Thoracic aorta (tissue), 2 donors: ENCODE measurements at places on chromosomes 16 and 17. TPM values are rescaled to one million over a fixed set of nuclear protein-coding genes. Genes with fewer than 3 reads are reported as not detected.
A peak's percentile ranks its signal among the peaks of the same experiment; 100 is the strongest.

GRCh38 chr16:26175944-26176343, 484.2 kb downstream of the HS3ST4 start:
- no peak for DNase-seq

GRCh38 chr16:48001324-48001895, 154.4 kb downstream of the ABCC12 start:
- DNase-seq = no peak

DNA sequence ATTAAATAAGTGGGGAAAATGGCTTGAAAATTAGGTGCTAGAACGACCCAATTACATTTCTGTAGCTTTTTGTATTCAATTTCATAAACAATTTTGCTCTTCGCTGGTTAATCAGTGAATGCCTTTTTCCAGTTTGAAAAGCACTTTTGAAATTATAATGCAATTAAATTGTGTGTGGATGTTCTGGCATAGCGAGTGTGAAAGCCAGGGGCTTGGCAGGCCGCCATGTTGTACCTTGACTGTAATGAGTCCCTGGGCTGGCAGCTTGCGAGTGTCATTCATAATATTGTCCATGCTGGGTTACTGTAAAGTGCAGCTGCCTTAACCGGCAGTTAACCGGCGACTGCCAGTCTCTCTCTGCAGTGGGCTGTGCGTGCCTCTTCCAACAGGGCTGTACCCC, 177.8 kb downstream of the CCDC182 start:
- DNase-seq = no peak

DNA sequence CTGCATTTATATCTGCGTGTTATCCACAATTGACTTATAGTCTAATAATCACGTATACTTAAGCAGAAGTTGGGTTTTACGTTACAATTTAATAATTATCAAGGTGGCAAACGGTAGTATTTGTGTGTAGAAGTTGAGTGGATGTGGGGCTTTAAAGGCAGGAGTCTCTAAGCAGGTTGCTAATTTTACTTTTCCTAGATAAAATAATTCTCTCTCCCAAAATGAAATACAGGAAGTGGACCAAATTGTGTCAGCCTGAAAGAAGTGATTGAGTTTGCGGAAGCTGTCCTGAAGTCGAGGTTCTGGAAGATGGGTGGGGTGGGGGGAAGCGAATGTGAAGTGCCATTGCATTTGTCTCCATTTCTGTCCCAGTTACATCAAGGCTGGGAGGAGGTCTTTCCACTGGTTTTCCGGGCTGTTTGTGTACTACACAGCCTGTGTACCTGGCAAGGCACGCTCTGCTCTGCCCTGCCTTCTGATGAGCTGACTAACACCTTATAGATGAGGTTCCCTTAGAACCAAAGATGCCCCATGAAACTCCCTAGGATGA, 385.1 kb downstream of the WWOX start:
- DNase-seq = no peak

GRCh38 chr16:58464047-58464915, 35.7 kb upstream of the NDRG4 start:
- DNase-seq = no peak

DNA sequence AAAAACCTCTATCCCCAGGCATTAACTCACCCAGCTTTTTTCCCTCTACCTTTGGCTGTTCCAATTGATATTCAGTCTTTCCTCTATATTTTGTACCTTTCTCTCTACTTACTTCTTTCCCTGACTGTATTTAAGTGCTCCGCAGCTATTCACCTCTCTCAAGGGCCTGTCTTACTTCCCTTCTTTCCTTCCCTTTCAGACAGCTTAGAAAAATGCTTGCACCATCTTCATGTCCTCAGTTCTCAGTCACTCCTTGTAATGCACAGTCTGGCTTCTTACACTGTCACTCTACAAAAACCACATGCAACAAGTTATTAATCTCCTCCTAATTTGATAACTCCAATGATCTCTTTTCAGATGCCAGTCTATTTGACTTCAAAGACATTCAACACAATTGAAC, 163.4 kb downstream of the PHKB start:
- DNase-seq = no peak

DNA sequence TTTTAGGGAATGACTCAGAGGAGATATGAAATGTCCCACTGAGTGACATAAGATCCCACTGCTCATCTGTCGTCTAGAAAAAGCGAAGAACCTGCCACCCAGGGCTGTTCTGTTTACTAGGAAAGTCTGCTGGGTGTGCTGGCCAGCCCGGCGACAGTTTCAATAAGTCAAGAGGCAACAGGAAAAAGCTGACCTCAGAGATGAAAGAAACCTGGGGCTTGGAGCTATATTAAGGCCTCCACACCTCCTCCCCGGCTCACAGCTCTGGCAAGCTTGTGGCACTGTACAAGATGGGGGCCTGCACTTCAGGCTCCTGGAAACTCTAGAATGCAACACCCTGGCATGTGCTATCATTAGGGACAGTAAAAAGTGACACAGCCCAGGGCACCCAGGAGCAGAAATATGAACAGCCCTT, 10.6 kb downstream of the ZFHX3 start:
- no peak for DNase-seq

- no peak for DNase-seq
These were observed 27.8 kb downstream of the CCL4 start for GRCh38 chr17:36131421-36131820.

- DNase-seq = no peak
These were observed 9.4 kb upstream of the MYLK3 start for GRCh38 chr16:46757339-46758050.

DNA sequence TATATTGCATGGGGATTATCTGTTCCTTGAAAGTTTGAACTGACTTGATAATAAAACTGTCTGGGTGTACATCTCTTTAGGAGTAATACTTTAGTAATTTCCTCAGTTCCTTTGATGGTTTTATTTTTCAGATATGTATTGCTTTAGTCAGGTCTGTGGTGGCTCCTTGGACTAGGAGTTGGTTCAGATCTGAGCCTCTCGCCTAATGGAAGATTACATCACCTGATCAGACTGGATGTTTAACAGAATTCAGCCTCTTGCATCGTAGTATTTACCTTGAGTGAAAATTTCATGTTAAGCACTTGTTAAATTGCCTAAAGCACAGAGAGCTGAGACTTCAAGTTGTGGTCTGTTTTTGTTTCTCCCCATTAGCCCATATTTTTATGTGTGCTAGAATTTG, 267.3 kb downstream of the MAP2K4 start:
- no peak for DNase-seq

DNA sequence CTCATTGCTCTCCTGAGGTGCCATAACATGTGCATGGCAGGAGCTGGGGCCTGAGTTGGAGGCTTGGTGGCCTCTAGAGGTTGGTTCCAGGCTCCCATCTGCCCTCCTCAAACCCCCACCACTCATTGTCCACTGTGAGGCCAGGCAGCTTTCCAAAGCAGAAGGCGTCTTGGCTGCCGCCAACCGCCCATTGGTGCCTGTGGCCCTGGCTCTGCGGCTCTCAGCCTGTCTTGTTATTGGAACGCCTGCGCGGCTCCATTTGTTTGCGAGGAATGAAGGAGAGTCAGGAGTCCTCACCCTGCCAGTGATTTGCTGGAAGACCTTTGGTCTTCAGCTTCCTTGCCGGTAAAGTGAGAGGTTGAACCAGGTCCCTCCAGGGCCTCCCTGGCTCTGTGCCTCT, 43.6 kb downstream of the OR1D5 start:
- DNase-seq = no peak

DNA sequence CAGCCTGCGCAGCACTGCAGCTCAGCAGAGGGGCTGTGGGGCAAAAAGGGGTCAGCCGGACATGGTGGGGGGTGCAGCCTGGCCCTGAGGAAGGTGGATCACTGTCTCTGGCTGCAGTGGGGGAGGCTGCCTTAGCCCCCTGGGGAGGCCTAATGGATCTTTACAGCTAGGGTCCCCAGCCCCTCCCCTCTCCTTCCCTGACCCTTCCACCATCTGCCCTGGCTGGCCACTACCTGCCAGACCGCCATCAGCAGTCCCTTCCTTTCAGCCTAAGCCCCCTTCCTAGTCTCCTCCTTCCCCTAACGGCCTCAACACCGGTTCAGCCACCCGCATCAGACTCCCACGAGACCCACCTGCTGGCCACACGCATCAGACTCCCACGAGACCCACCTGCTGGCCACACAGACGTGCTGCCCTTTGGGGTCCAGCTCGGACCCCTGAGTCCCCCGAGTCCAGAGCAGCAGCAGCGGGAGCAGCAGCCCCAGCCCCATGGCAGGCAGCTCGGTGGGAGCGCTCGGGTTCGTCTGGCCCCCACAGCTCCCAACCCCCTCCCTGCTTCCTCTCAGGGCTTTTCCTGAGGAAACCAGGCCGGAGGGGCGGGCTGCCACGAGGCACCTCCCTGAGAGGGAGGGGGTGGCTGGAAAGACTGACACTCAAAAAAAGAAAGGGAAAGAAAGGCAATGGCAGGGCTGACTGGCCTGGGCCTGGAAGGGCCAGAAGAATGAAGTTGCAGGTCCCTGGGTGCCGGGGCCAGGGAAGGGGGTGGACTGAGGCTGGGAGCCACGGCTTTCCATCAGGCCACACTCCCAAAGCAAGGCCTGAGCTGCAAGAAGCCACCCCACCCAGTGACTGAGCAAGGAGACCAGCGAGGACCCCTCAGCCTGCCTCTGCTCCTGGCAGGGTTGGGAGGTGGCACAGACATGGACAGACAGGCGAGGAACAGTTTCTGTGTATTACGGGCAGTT, at the start of gene SCARF1:
Gene SCARF1, minus strand, starts transcription at position 526 of the 965 bp plus-strand sequence. Its CDS starts 35 bp downstream, at position 491.
- DNase-seq = no peak

GRCh38 chr16:15961571-15962090, 12.2 kb downstream of the ABCC1 start:
- DNase-seq = no peak

DNA sequence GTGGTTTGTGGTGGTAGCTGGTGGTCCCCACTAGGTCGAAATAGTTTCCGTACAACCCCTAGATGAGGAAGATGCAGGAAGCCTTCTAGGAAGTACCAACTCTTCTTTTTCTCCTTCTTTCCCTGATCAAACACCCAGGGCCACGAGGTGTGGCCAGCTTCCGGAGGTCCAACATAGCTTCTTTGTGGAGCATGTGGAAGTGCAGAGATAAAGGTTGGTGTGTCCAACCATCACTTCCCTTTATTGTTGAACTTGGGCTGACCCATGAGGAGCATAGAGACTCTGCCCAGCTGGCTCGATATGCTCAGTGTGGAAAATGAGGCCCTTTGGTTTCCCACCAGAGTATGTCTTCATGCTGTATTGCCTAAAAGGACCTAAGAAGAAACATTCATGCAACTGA, 6.3 kb upstream of the RGS9 start:
- DNase-seq = no peak

DNA sequence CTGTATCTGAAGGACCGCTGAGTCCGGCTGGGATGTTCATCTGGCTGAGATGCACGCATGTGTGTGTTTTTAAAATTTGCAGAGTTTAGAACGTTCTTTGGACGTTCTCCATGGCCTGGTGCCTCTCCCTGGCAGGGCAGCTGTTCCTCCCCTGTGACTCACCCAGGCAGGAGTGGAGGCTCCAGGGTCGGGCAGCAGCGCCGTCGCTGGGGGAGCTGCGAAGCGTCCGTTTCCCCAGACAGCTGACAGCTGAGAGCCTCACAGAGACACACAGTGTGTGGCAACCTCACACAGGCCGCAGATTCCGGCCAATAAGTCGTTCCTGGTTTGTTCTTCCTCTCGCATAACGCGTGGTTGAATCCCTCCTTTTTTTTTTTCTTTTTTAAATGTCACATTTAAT, 80.6 kb downstream of the OR1D5 start:
- DNase-seq = peak; percentile 29

GRCh38 chr17:73718912-73719311, 74.7 kb upstream of the SDK2 start:
- DNase-seq = no peak

GRCh38 chr16:86714166-86714565, 135.8 kb downstream of the FOXL1 start:
- no peak for DNase-seq

- no peak for DNase-seq
These were observed 42.6 kb upstream of the ERN1 start for GRCh38 chr17:64172510-64172909.

GRCh38 chr16:53486230-53486629, 16.8 kb downstream of the AKTIP start:
- DNase-seq = no peak

- no peak for DNase-seq
These were observed 44.9 kb upstream of the PEMT start for GRCh38 chr17:17636272-17636885.

GRCh38 chr16:58459344-58460218, 40.4 kb upstream of the NDRG4 start:
- no peak for DNase-seq

DNA sequence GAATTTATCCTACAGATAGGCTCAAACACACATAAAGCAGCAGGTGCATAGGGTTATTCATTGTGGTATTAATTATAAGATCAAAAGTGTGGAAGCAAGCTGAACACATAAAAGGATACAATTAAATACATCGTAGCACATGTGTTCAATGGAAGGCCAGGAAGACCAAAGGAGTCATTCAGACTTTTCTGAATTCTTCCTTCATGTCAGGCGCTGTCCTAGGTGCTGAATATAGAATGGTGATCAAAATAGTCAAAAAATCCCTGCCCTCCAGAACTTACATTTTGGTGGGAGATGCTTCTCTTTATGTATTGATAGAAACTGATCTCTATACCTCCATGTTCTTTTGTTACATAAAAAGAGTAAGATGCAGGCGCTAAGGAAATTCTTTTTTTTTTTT, 439.0 kb upstream of the ASIC2 start:
- no peak for DNase-seq

- DNase-seq = no peak
These were observed 96.8 kb downstream of the GSG1L start for GRCh38 chr16:27966756-27967155.

GRCh38 chr17:42322382-42323267, 34.3 kb downstream of the STAT5A start:
- peak; percentile 86 for DNase-seq

GRCh38 chr16:57030346-57030902, 41.1 kb downstream of the NLRC5 start:
- DNase-seq = no peak

GRCh38 chr16:13561291-13562070, 358.5 kb upstream of the ERCC4 start:
- no peak for DNase-seq

- DNase-seq = no peak
These were observed 574.6 kb upstream of the HSBP1 start for GRCh38 chr16:83233153-83233552.

- no peak for DNase-seq
These were observed 152.2 kb downstream of the NTN1 start for GRCh38 chr17:9173386-9173983.

- no peak for DNase-seq
These were observed 15.5 kb upstream of the TMEM94 start for GRCh38 chr17:75440738-75441448.

GRCh38 chr17:80316927-80317705, 56.5 kb downstream of the RNF213 start:
- DNase-seq = no peak

FN3K gene
- 10.4 TPM for total RNA-seq

SSTR5 gene
- 3.8 TPM for total RNA-seq

SDK2 gene
- 6.0 TPM for total RNA-seq

SALL1 gene
- total RNA-seq = not detected

CACNA1H gene
- total RNA-seq = 14.7 TPM

TGFB1I1 gene
- 231 TPM for total RNA-seq

CCL7 gene
- not detected for total RNA-seq

ZPBP2 gene
- not detected for total RNA-seq

AKAP10 gene
- total RNA-seq = 48.5 TPM

RNF43 gene
- under 0.01 TPM for total RNA-seq

KCNH4 gene
- 0.21 TPM for total RNA-seq

GOT2 gene
- total RNA-seq = 51.6 TPM

EVI2B gene
- total RNA-seq = 14.4 TPM

HP gene
- 5.7 TPM for total RNA-seq

OR2C1 gene
- not detected for total RNA-seq

UMOD gene
- not detected for total RNA-seq

NPIPA3 gene
- 2.6 TPM for total RNA-seq

ZG16B gene
- total RNA-seq = not detected
